ENCODE measurements at places on chromosomes 1 and 21.

- no peak for DNase-seq
Observed at GRCh38 chr1:193589597-193590040, 403.2 kb upstream of the B3GALT2 start.

- no peak for DNase-seq
Observed at GRCh38 chr21:45305836-45306235, 18.1 kb upstream of the POFUT2 start.

GRCh38 chr21:19048098-19048672 lies 644.6 kb upstream of the TMPRSS15 start:
- DNase-seq = no peak

GRCh38 chr1:161994175-161994668 lies 29.4 kb downstream of the OLFML2B start:
- DNase-seq = no peak

DNA sequence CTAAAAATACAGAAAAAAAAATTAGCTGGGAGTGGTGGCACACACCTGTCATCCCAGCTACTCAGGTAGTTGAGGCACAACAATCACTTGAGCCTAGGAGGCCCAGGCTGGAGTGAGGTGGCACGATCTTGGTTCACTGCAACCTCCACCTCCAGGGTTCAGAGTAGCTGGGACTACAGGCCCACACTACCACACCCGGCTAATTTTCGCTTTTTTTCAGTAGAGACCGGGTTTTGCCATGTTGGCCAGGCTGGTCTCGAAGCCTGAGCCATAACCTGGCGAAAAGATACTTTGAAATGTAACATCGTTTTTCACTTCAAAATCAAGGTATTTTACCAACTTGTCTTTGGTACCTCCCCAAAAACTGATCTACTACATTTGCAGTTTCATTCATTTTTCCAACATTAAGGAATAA lies 6.1 kb downstream of the GAS5 start:
- peak; percentile 74 for DNase-seq

GRCh38 chr1:18547460-18547859 lies 66.7 kb downstream of the KLHDC7A start:
- DNase-seq = no peak

DNA sequence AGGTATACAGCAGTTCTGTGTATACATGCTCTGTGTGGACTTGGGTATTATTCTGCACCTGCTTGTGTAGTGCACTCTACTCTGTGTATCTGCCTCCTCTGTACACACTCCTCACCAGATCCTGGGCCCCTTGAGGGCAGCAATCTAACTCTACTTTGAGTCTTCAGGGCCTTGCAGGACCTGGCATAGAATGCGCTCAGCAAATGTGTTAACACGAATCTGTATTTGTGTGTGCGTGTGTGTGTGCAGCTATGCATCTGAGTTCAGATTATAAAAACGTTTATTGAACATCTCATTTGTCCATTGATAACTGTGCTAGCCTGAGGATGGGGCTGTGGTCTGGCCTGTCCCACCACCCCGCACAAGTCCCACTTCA lies 3.9 kb upstream of the MEF2D start:
- DNase-seq = peak; percentile 93

DNA sequence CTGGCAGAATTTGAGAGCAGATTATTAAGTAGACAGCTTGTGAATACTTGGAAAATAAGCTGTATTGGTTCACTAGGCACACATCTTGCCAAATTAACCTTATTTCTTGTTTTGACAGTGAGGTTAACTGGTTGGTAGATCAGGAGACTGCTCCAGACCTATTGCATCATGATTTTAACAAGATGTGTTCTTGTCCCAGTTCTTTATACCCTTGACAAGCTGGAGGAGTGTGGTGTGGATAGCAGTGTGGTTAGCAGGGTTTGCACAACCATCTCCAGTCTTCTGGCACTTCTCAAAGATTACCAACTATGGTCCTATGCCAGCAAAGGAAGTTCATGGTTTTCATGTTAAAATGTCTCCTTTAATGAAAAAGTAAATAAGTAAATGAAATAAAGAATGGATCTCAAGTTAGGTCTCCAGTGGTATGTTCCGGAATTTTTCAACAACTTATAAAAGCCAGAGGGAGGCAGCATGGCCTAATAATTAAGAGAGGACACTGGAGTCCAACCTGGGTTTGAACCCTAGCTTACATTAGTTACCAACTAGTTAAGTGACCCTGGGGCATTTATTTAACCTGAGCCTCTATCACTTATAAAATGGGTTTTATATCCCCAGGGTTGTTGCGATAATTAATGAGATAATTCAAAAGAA lies 34.1 kb downstream of the DDX20 start:
- DNase-seq = no peak

GRCh38 chr1:181079382-181079781 lies 9.1 kb upstream of the IER5 start:
- DNase-seq = no peak

DNA sequence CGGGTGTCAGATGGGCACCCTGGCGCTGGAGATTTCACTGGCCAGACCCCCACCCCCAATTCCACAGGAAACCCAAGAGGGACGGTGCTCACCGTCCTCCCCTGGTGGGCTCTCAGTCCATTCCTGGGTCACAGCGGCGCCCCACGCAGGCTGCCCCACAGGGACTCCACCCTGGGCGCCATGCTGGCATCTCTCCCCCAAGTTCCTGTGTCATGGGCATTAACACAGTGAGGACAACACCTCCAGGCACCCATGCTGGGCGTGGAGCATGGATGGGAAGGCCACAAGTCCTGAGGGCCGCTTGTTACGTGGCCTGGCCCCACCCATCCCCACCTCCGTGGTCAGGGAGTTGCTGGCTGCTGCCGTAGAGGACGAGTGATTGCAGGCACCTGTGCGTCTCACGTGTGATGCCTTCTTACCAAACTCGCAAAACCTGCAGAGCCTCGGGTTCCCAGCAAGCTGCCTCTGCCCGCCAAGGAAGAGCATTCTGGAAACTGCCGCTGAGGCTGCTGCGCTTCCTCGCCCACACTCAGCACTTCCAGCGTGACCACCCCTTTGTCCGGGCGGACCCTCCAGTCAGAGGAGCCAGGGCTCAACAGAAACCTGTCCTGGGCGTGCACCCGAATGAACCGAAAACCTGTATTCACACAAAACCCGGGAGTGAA lies 60.3 kb downstream of the SLX9 start:
- DNase-seq = no peak

- no peak for DNase-seq
Observed at GRCh38 chr1:181918880-181919525, 142.5 kb downstream of the ZNF648 start.

GRCh38 chr1:47838562-47839432 lies 158.4 kb downstream of the TRABD2B start:
- no peak for DNase-seq

DNA sequence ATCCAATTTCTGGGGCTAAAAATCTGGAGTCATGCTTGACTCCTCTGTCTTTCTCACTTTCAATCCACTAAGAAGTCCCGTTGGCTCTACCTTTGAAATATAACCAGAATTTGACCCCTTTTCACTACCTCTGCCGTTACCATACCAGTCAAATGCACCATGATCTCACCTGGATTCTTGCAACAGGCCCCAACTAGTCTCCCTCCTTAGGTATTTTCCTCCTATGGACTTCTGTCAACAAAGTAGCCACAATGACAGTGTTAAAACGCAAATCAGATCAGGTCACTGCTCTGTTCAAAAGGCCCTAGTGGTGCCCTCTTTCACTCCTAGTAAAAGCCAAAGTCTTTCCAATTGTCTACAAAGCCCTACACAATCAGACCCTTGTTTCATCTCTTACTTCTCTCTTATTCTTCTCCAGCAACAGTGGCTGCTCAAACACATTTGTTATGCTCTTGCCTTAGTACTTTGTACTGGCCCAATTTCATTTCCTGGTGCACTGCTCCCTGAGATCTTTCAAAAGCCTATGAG lies 35.7 kb upstream of the AGL start:
- no peak for DNase-seq

GRCh38 chr1:33220676-33221384 lies 35.5 kb upstream of the ZNF362 start:
- no peak for DNase-seq

DNA sequence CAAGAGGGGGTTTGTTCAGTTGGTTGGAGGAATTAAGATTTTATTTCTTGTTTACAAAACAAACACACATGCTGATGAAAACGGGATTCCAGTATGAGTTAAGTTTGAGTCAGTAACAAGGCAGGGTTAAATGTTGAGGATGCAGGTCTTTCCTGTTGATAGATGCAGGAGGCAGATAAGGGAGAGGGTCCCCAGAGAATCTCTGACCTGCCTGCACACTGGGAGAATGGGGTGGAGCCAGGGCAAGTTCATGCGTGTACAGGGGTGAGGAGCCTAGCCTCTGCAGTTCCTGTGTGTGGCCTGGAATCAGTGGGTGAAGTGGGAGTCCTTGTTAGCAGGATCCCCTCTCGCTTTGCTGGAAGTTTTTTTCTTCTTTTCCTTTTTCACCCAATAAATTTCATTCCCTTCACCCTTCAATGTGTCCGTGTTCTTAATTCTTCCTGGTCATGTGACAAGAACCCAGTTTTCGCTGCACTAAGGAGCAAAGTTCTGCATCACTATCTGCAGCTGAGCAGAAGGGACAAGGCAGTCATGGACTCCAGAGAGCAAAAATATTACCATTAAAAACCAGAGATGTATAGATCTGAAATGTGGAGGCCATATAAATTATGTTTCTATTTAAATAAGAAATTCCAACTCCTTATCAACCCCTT lies 69.9 kb upstream of the MARK1 start:
- no peak for DNase-seq

- peak; percentile 52 for DNase-seq
Observed at GRCh38 chr1:13764588-13765332, 64.8 kb downstream of the PRDM2 start.

GRCh38 chr1:16351456-16351993 lies 755 bp downstream of the FBXO42 start:
- peak; percentile 61 for DNase-seq

GRCh38 chr1:8572106-8572505 lies 245.3 kb downstream of the RERE start:
- no peak for DNase-seq

- DNase-seq = no peak
Observed at GRCh38 chr1:25544819-25545218, 1.4 kb downstream of the LDLRAP1 start.

DNA sequence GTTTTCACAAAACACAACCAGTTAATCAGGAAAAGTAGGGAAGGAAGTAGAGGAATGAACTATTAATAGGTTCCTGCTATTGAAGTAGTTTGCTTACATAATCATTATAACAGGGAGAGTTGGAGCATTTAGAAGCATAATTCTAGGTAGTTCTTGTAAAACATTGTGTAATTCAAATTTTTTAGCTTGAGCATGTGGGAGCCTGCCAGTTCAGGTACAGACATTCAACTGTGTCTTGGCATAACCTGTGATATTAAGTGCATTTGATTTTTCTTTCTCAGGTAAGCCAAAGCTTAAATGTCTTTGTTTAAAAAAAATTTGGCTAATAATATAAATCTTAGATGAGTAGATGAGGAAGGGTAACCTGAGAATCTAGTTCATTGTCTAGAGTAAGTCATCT lies 3.4 kb downstream of the YTHDF2 start:
- DNase-seq = no peak

GRCh38 chr1:176942346-176942745 lies 222.2 kb downstream of the ASTN1 start:
- no peak for DNase-seq

GRCh38 chr1:64906447-64906846 lies 59.9 kb downstream of the JAK1 start:
- no peak for DNase-seq

GRCh38 chr1:79124756-79125155 lies 118.2 kb upstream of the ADGRL4 start:
- DNase-seq = no peak

DNA sequence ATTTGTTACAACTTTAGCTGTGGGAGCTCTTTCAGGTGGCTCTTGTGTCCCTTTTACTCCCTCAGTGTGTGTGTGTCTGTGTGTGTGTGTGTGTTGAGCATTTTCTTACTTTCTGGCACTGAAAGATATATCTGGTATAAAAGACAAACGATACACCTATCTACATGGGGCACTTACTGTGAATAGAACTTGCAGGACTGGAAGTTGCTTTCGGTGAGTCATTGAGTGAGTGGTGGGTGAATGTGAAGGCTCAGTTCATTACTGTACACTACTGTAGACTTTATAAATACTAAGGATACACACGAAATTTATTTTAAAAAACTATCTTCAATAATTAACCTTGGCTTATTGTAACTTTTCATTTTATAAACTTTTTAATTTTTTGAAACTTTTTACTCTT lies 38.7 kb downstream of the BTBD8 start:
- DNase-seq = no peak

DNA sequence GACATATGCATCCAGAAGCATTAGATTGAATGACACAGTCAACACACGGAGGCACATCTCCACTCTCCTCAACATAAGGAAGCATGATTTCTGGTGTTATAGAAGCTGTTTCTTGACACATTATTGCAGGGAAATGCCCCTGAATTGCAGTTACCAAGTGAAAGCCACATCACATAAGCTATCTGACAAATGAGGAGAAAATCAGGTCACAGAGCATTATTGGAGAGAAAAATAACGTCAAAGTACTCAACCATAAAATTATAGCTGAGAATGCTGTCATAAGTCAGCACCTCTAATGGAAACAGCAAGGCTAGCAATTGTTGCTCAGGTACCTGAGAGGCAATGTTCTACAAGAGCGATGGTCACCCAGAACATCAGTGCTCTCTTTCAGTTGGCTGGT lies 169.9 kb upstream of the PALMD start:
- DNase-seq = no peak

DNA sequence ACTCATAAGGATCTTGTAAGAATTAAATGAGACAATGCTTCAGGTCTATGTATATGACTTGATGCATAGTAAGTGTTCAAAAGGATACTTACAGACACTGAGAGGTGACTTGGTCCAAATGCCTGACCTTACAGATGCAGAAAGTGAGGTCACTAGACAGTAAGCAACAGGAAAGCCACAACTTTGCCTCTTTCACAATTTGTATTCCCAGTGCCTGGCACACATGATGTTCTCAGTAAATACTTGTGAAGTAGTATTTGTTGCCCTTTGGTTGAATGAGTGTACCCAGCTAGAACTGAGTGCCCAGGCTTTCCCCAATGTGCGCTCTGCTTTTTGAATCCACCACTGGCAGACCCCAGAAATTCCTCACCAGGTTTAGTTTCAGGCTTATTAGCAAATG lies 105.1 kb downstream of the BEND5 start:
- no peak for DNase-seq

DNA sequence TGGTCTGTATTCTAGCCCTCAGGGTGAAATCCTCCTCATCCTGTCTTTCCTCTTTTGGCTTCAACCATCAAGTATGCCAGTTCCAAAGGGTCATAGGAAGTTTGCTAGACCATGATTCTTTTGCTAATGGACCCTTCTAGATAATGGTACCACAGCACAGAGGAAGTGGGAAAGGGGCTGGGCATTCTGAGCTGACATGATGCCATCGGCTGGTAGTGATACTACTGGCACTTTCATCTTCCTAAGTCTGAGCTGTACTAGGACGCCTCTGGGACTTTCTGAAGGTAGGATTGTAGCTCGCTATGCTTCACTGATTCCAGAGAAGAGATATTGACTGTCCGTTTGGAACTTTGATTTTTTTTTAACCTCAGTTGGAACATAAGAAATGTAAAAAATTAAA lies 11.4 kb downstream of the FASLG start:
- no peak for DNase-seq
